ENCODE measurements at places on chromosomes 7 and 10.
A peak's percentile ranks its signal among the peaks of the same experiment; 100 is the strongest.

DNA sequence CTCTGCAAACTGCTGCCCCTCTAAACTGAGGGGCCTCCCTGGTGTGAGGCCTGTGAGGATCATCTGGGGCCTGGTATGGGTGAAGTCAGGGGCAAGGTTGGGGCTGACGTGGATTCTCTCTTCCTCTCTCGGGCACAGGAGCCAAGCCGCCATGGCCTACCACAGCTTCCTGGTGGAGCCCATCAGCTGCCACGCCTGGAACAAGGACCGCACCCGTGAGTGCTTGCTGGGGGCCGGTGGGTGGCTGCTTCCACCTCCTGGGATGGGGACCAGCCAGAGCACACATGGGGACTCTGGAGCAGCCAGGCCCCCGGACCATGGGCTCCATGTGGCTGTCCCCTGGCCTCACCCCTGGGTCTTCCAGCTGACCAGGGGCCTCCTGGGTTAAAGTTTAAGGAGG lies 11.0 kb downstream of the ARPC1B start:
- DNase-seq, result no peak

GRCh38 chr10:130495116-130495862 lies 359.1 kb downstream of the GLRX3 start:
- DNase-seq, result no peak

- DNase-seq, result no peak
Measured at GRCh38 chr10:120646738-120647456, 189.9 kb downstream of the PLPP4 start.

- no peak for DNase-seq
Measured at GRCh38 chr7:78301407-78301806, 502.8 kb downstream of the PHTF2 start.

DNA sequence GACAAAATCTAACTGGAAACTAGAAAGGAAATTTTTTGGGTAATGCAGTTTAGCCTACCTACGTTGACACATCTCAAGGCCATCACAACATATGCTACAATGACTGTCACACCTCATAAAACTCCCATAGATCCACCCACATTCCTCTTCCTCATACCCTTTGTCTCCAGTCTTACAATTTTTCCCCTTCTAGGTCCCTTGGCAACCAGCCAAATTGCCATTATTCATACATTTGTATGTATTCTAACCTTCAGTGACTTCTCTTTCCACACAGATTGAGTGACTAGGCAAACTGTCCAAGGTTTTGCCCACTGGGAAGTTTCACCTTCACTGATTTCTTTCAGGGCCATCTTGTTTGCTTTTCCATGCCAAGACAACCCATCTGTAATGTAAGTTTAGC lies 100.5 kb upstream of the TPK1 start:
- DNase-seq, result no peak

DNA sequence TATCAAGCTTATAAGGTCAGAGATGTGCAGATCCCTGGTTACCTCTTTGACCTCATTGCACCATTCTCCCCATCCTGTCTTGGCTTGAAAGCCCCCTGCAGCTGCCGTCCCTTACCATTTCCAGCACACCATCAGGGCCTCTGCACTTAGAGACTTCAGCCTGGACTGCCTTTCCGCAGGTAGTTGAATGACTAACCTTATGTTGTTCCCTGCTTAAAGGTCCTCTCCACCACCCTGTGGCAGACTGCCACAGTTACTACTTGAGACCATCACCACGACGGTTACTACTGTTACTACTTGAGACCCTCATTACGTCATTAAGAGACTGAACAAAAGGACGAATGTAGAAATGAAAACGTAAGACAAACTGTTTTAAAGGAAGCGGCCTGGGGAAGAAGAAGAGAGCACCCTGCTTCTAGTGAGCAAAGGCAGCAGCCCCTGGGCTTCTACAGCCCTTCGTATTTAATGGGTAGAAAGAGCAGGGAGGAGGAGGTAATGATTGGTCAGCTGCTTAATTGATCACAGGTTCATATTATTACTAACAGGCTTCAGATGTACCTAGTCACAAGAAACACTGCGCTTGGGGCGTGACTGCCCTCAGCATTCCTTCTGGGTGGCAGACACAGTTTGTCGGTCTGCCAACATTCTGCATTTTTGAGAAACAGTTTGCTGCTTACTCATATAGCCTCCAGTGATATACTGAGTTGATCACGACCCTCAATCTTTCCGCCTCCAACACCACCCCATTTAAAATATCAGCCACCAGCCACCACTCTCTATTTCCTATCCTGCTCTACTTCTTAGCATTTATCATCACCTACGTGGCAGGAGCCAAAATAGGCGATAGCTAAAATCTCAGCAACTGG lies 74.1 kb upstream of the PARD3 start:
- DNase-seq, result no peak

DNA sequence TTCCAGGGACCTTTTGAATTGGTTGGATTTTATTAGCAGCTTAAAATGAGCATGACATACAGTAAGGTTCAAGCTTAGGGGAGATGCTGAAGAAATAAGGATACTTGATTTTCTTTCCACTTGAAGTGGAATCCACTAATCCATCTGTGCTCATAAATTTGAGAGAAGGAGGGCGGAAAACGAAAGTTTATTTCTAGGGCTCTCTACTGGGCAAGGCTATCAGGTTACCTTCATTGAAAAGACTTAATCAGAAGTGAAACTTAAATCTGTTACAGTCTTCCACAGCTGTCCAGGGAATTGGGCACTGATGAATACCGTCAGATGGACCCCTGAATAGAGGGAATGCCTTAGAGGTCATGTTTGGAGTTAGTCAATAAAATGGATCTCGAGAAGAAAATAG lies 21.8 kb downstream of the AUTS2 start:
- DNase-seq, result no peak

GRCh38 chr10:126171555-126171954 lies 216.7 kb downstream of the ADAM12 start:
- no peak for DNase-seq

- DNase-seq, result no peak
Measured at GRCh38 chr10:53548664-53549063, 776.1 kb upstream of the MBL2 start.

DNA sequence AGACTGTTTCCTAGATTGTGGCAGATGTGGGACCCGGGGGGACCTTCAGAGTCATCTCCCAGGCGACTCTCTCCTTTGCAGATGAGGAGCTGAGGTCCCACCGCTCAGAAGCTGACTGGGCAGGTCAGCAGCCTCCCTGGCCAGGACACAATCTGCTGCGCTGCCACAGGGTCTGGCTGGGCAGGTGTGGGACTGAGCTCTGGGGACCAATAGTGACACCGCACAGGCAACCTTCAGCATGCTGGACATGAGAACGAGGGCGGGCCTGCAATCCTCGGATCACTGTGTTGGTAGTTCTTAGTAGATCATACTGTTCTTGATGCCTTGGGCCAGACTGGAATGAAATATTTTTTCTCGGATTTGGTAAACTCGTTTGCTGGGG lies 20.5 kb upstream of the CRYGN start:
- DNase-seq, result no peak

- no peak for DNase-seq
Measured at GRCh38 chr10:115001506-115002381, 63.7 kb downstream of the TRUB1 start.

DNA sequence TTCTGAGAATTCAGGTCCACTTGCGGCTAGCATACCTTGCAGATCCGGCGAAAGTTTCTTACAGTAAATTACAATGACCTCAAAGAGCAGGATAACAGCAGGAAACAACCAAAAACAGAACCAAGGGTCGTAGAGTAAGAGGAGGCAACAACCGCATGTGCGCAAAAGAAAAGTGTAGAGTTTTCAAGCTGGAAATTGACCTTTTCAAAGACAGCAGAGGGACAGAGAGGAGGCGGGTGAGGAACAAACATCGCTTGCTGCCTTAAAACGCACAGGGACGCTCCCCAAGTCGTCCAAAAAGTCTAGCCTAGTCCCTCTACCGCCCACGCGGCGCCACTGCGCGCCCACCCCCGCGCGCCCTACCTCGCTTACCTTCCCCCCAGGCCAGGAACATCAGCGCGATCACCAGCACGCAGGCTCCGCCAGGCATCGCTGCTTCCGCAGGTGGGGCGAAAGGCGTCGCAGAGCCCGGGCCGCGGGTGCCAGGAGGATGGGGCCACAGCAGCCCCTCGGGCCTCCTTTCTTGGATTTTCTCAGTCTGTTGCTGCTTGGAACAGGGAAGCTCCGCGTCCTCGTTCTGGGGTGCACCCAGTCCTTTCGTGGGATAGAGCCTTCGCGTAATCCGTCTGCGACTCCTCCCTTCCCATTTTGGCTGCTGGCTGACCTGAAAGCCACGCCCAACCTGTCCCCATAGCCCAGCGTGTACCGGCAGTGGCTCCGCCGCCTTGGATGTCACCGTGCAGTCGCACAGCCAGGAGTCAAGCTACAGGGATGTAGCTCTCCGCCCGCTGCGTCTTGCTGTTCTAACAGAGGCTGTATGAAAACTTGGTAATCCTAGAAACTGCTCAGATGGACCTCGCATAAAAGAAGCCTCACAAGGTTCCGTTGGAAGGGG lies at the start of gene VWDE:
Gene VWDE (minus strand): TSS at position 579 of the 895 bp plus-strand sequence. CDS start 149 bp downstream, at position 430.
- DNase-seq, result peak; percentile 51

- DNase-seq, result no peak
Measured at GRCh38 chr7:80027611-80028173, 106.9 kb upstream of the GNAI1 start.

DNA sequence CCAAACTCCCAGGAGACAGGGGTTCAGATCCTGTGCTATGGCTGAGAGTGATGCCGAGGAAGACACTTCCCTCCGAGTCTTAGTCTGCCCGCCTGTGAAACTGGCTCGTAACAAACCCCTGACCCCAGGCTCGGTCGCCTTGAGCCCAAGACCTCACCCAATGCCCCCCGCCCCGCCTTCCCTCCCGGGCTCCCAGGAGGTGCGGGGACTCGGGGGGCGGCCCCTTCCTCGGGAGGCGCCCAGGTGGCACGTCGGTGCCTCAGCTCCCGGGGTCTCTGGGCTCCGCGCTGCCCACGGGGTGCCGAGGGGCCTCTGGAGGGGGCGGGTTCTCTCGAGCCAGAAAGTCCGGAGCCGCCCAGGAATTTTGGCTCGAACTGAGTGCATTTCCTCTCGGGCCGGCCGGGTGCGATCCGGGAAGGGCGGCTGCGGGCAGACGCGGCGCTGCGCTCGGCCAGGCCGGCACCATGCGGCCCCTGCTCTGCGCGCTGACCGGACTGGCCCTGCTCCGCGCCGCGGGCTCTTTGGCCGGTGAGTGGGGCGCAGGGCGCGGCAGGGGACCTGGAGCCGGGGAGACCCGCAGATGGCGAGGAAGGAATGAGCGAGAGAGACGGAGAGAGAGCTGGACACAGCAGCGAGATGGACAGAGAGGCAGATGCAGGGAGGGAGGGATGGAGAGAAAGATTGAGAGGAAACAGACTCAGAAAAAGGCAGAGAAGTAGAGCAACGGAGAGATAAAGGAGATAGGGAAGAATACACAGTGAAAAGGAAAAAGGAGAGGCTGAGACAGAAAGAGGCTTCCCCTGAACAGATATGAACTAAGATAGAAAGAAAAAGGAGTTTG lies at the start of gene PLAC9:
Gene PLAC9 (plus strand): TSS at position 432 of the 841 bp plus-strand sequence. CDS start 33 bp downstream, at position 465.
- no peak for DNase-seq

DNA sequence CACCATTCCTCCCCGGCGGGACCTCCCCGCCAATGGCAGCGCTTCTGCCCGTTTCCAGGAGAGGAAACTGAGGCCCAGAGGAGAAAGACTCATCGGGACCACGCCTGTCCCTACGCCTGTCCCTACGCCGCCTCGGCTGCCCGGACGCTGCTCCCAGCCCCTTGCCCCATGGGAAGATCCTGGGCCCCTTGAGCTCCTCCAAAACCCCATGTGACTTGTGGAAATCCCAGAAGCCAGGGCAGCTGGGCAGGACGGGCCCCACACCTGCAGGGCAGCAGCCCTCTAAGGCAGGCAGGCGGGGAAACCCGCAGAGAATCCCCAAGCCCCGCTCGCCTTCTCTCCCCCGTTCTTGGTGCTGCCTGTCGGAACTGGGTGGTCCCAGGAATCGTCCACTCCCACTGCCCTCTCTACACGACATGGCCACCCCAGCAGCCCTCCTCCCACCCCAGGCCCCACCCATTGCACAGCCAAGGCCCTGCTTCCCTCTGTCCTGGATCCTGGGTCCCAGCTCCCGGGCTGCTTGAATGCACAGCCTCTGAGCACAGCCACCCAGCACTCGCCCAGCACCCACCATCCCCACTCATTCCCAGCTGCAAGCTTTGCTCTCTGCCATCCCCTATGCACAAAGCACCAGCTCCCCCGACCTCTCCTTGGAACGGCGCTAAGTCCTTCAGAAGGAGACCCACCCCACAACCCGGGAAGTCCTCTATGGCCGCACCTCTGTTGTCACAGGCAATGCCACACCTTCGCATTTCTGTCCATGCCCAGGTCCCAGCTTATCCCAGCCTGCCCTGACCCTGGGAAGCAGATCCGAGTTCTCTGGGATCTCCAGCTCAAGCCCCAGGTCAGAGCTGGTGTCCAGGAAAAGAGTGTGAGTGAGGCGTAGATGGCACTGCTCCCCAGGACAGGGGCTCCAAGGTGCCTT lies 50.6 kb downstream of the SLC29A4 start:
- DNase-seq, result no peak

GRCh38 chr7:22717760-22718159 lies 9.2 kb upstream of the IL6 start:
- DNase-seq, result no peak

GRCh38 chr10:61899069-61899531 lies 2.4 kb upstream of the ARID5B start:
- DNase-seq, result no peak

- DNase-seq, result no peak
Measured at GRCh38 chr7:17497549-17498167, 199.2 kb downstream of the AHR start.

GRCh38 chr10:73771722-73772280 lies 10.0 kb upstream of the CHCHD1 start:
- DNase-seq, result peak; percentile 76

- no peak for DNase-seq
Measured at GRCh38 chr7:25638590-25639244, 410.4 kb upstream of the NPVF start.

GRCh38 chr10:80596391-80597257 lies 58.9 kb downstream of the SH2D4B start:
- peak; percentile 18 for DNase-seq

- DNase-seq, result no peak
Measured at GRCh38 chr7:7812112-7812511, 93.7 kb upstream of the RPA3 start.

DNA sequence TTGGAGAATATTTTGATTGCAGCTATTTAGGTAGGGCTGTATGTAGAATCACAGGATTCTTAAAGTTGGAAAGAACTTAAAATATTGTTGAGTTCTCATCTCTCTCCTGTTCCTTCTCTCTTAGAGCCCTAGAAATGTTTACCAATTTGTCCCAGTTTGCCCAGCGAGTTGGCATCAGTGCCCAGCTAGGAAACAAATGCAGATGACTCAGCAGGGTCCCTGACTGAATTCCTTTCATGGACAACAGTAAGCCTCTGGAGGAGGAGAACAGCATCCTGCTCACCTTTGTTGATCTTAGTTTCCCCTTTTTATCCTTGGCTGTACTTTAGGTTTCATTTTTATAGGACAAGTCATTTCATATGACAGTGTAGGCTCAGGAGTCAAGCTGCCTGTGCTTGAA lies 89.3 kb downstream of the SEC23IP start:
- DNase-seq, result no peak
